Body of pancreas (tissue), 4 donors: ENCODE measurements at places on chromosomes 4 and X. TPM values are rescaled to one million over a fixed set of nuclear protein-coding genes. Genes with fewer than 3 reads are reported as not detected.

Gene GAGE12E
- not detected for total RNA-seq

Gene GPRASP2
- 6.2 TPM for total RNA-seq

Gene GPRIN3
- 9.3 TPM for total RNA-seq

Gene NIPAL1
- total RNA-seq: 1.6 TPM
